ENCODE measurements at places on chromosomes 3 and 15.

- DNase-seq, result no peak
Measured at GRCh38 chr15:92602267-92602593, 53.3 kb downstream of the FAM174B start.

- no peak for DNase-seq
Measured at GRCh38 chr15:77596821-77597803, 35.6 kb downstream of the LINGO1 start.

GRCh38 chr15:69926721-69927120 lies 171.0 kb downstream of the TLE3 start:
- DNase-seq, result no peak

DNA sequence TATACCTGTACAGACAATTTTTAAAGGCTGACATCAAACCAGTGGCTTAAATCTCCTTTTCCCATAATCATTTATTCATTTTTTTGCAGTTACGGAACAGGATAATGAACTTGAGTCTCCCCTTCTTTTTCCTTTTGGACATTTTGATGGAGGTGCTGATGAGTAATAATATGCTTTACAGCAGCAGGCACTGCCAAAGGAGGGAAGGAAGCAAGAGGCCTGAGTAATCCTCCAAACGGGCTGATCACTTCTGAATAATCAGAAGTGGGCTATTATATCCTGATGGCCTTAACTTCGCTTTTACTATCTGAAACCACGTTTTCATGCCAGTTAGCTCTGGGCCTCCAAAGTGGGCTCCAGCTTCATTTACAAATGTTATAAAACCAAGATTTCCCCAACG lies 527.2 kb downstream of the FOXP1 start:
- DNase-seq, result no peak

DNA sequence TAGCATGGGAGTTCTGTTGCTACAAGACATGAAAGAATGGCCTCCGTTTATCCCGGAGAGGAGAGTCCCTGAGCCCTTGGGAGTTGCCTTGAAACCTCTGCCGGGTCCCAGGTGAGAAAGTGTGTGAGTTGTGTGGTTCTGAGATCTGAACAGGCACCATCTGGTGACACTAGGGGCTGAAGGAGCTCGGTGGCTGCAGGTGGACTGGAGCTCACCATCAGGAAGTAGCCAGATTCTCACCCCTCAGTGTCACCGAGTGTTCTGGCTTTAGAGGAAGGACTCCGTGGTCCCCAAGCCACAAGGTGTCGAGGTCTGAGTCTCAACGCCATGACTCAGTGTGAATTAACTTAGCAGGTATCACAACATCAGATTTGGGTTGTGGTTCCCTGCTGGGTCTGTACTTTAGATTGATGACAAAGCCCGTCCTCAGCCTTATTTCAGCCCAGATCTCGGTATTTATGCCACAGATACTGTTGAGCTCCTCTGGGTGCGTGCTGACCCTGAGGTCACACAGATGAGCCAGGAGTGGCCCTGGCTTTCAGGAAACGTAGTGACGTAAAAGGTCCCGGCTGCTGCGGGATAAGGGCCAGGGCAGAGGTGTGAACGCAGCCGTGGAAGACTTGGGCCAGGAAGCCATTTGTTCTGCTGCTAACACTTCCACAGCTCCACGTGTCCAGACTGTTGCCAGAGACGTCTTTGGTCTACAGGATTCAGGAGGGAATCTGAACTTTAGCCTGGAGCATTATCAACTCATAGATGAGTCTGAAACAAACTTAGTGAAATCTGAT lies 54.4 kb downstream of the PGPEP1L start:
- DNase-seq, result no peak

DNA sequence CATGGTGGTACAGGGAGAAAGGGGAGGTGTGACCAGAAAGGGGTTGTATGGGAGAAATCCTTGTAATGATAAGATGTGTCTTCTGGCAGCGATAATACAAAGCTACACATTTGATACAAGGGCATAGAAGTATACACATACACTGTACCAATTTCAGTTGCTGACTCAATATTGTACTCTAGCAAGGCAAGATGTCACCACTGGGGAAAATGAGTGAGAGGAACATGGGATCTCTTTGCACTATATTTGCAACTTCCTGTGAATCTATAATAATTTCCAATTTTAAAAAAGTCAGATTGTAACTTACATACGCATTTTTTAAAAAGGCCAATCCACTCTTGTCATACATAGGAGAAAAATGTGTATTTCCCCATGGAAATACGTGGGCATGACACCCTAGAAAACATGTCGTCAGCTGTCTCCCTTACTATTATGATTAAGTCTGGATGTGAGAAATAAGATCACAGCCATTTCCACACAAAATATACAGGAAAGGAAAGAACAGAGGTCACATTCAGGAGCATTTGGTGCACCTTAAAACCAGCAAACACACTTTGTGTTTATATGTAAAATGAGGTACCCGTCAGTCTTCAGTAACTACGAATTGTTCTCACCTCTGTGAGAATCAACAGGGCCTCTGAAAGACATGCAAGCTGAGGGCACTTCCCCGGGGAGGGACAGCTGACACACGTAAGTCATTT lies 22.9 kb downstream of the PRR23E start:
- no peak for DNase-seq

GRCh38 chr3:170448584-170448983 lies 29.9 kb downstream of the CLDN11 start:
- no peak for DNase-seq

DNA sequence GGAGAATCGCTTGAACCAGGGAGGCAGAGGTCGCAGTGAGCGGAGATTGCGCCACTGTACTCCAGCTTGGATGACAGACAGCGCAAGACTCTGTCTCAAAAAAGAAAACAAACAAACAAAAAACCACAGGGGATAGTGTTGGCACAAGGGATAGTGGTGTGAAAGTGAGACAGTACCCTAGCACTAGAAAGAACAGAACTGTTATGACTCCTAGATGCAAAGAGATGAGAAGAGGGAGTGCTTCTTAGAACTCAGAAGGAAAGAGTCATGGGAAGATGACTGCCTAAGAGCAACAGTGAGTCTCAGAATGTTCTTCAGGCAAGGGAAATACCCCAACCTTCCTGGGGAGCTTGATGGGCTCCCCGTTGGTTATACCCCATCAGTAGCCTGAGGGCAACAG lies 17.8 kb upstream of the ZNF770 start:
- no peak for DNase-seq

DNA sequence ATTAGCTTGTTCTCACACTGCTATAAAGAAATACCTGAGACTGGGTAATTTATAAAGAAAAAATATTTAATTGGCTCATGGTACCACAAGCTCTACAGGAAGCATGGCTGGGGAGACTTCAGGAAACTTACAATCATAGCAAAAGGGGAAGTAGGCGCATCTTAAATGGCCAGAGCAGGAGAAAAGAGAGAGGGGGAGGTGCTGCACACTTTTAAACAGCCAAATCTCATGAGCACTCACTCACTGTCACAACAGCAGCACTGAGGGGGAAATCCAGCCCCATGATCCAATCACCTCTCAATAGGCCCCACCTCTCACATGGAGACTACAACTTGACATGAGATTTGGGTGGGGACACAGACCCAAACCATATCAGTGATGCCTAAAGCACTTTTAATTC lies 82.5 kb downstream of the DCLK3 start:
- no peak for DNase-seq

- DNase-seq, result no peak
Measured at GRCh38 chr3:130850843-130851242, 43.0 kb upstream of the ATP2C1 start.

- DNase-seq, result no peak
Measured at GRCh38 chr3:152291238-152291637, 22.5 kb downstream of the MBNL1 start.

GRCh38 chr3:106957029-106957428 lies 420.2 kb upstream of the CCDC54 start:
- no peak for DNase-seq

DNA sequence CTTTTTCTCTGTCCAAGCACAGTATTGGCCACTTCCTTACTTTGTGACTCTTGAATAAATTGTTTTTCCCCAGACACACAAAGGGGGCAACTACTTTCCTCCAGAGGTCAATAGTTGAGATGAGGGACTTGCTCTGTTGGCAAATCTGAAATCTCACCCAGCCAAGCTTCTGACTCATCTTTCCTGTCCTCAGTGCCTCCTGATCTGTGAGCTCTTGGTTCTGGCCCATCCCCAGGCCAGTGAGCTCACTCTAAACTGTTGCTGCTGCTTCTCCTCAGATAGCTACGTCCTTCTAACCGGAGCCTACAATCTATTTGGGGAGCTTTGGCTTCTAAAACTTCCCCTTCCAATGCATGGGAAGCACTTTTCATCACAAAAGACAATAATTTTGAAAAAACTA lies 50.0 kb upstream of the NMD3 start:
- no peak for DNase-seq

- DNase-seq, result no peak
Measured at GRCh38 chr3:131917006-131917405, 117.8 kb downstream of the CPNE4 start.

DNA sequence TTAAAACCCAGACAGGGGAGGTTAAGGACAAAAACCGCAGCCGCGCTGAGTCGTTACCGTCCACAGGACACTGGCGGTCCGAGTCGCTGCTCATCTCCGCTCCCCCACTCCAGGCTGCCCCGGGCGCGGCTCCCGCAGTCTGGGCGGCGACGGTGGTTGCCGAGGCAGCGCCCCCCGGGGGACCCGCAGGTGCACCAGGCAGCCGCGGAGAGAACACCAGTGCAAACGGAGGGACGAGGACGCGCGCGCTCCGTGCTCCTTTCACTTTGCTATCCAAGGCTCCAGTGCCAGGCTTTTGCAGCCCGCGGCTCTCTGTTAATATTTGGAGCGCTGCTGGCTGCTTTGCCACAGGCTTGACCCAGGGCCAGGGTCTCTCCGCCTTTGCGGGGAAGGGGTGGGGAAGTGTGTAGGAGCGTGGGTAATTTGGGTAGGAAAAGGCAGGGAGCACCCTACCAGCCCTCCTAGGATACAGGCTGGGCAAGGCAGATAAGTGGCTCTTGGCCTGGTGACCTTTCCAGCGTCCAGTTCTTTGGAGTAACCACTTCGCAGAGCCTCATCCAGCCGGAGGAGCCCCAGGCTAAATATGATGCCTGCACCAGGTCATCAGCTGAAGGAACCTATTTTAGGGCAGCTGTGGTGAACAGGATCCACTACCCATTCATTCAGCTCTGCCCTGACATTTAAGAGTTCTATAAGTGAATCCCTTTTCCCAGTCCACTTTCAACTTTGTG lies at the start of gene GADL1:
Gene GADL1, minus strand, starts transcription at position 141 of the 731 bp plus-strand sequence. Its CDS starts 47 bp downstream, at position 94.
- DNase-seq, result no peak

DNA sequence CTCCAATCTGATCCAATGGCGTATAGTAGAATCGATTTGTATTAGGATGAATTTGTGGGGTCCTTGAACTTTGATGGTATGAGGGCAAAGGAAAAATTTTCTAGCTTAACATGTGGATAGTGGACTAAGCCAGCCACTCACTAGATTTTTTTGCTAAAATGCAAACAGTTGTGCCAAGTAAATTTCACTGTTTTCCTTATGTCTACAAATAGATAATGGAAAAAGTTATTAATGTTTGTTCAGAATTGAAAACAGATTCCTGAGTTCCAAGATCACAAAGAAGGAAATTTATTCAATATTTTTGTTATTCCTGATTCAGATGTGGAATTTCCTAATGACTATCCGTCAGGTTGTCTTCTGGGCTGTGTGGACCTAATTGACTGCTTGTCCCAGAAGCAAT lies 35.2 kb upstream of the ZNF609 start:
- DNase-seq, result no peak

- DNase-seq, result no peak
Measured at GRCh38 chr3:13353936-13354542, 66.1 kb downstream of the NUP210 start.

- no peak for DNase-seq
Measured at GRCh38 chr3:51620543-51620942, 50.5 kb upstream of the TEX264 start.

GRCh38 chr15:45157974-45158373 lies 28.2 kb downstream of the DUOX1 start:
- DNase-seq, result no peak

DNA sequence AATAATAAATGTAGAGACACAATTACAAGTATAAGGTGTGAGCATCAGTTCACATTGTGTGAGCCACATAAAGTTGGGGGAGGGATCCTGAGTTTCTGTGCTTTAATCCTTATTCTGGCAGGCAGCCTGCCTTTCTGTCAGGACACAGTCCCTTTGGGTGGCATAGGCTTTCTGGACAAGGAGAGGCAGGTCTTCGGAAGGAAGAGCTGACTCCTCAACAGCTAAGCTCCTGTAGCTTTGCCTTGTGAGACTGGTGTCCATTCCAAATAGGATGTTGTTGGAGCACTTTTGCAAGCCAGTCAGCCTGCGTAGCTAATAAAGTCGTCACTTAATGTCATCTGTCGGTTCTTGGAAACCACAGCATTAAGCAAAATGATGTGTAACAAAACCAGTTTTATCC lies 151.9 kb upstream of the MCTP2 start:
- DNase-seq, result no peak

DNA sequence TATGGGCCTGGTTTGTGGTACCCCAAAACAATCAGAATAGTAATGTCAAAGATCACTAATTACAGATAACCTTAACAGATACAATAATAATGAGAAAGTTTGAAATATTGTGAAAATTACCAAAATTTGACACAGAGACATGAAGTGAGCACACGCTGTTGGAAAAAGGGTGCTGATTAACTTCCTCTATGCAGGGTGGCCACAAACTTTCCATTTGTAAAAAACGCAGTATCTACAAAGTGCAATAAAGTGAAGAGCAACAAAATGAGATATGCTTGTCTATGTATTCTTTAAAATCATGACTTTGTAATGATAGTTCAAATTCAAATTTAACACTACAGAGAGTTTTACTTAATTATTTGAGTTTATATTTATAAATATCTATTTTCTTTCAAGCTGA lies 7.6 kb upstream of the TIGIT start:
- DNase-seq, result no peak

DNA sequence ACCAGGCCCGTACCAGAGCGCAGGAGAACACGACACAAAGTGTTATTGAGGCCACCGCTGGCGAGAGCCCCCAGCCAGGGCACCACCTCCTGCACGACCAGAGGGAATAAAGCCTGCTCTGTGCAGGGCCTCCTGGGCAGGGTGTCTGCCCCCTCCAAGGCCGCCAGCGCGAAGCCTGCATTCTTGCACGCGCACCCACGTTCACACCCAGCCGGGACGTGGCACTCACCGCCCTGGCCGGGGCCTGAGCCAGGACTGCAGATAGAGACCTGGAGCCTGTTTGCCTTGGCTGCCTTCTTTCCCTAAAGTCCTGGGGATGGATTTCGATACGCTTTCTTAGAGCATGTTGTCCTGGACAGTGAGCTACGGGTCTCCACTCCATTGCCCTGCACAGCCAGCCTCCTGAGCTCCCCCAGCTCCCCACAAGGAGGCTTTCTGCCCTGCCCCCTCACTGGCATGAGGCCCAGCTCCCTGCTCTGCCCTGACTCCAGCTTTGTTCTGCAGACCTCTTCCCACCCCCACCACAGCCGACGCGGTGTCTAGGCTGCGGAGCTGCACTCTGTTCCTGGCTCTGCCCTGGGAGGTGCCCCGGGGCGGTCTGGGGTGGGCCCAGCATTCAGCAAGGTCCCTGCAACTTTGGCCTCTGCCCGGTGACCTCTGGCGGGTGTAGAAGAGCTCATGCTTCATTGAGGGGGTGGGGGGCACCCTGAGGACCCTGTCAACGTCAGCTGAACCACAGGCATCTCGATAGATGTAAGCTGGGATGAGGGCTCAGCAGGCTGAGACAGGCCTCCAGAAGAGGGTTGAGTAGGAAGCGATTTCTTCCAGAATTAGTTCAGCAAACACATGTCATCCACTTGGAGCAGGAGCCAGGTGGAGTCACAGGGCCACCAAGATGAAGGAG lies 145.0 kb downstream of the LRRK1 start:
- no peak for DNase-seq
